Small intestine (tissue), 16 donors: ENCODE measurements at places on chromosomes 7 and 10.

- H3K27me3 ChIP-seq, result no peaks in the 10 kb centered on the region
- no peak overlapping the region for H3K4me3 ChIP-seq
- no peak for DNase-seq
Observed at GRCh38 chr10:33355274-33355673, 20.8 kb upstream of the NRP1 start.

DNA sequence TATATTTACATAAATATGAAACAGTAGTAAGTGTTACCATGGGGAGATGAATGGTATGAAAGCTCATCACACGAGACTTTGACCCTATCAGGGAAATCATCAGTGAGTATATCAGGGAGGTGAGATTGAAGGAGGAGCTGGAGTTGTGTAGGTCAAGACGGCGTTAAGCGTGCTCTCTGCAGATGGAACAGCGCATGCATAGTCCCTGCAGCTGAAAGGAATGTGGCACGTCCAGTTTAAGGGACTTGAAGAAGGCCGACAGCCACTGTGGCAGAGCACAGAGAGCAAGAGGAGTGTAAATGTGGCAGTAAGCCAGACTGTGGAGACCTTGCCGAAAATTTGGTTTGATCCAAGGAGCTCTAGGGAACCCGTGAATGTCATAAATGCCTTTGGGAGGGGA, 38.9 kb downstream of the POU6F2 start:
- no peaks in the 10 kb centered on the region for H3K27me3 ChIP-seq
- H3K27ac ChIP-seq, result no peak overlapping the region
- H3K36me3 ChIP-seq, result no peaks in the 10 kb centered on the region
- H3K4me1 ChIP-seq, result no peaks in the 10 kb centered on the region
- DNase-seq, result peak; percentile 2

GRCh38 chr10:13724484-13724883, 137.7 kb downstream of the PRPF18 start:
- H3K27me3 ChIP-seq, result no peaks in the 10 kb centered on the region
- no peaks in the 10 kb centered on the region for H3K4me1 ChIP-seq
- no peak overlapping the region for H3K27ac ChIP-seq
- no peak overlapping the region for H3K4me3 ChIP-seq

DNA sequence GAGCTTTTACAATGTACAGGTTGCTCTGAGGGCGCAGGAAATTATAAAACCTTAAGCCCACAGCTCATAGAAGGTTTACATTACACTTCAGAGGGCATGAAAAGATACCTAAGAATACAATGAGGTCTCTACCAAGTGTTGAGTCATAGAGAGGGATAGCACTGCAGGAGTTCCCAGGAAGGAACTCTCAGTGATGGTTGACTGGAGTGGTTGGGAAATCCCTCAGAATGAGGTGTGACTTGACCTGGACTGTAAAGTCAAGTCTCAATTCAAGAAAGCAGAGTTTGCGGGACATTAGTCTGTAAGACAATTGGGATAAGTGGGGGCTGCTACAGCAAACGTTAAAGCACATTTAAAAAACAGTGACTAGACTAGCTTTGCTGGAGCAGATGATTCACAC, 21.9 kb downstream of the TNKS2 start:
- H3K36me3 ChIP-seq, result peaks cover 23% of the 10 kb centered on the region
- H3K4me1 ChIP-seq, result no peaks in the 10 kb centered on the region
- no peaks in the 10 kb centered on the region for H3K27me3 ChIP-seq
- no peak for DNase-seq
- no peak overlapping the region for H3K27ac ChIP-seq
- no peak overlapping the region for H3K4me3 ChIP-seq

DNA sequence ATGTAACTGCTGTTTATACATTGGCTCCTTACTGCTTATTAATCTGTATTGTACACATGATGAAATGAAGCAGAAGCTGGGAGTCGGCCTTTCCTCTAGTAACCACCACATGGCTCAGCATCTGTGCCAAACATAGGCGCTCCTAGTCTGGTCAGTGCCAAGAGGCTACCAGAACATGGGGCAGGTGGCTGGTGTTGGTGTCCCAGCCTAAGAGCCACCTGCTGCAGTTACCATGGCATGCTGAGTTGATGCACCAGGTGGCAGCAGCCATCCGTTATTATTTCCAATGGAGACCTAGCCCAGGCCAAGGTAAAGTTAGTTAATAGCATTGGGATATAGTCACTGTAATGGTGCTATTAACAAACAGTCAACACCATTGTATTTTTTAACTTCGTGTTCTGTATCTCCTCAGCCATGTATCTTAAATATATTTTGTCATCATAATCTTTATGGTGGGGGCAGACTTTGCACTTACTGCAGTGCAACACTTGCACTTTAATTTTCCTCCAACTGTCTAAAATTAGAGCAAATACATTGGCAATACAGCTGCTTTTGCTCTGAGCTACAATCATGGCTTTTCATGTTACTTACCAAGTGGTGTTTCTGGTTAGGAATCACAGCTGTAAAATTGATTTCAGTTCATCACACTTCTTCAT, 33.1 kb downstream of the HBP1 start:
- no peaks in the 10 kb centered on the region for H3K4me1 ChIP-seq
- H3K36me3 ChIP-seq, result peaks cover 24% of the 10 kb centered on the region
- no peaks in the 10 kb centered on the region for H3K27me3 ChIP-seq
- DNase-seq, result peak; percentile 59

- H3K4me1 ChIP-seq, result no peaks in the 10 kb centered on the region
- no peak for DNase-seq
- H3K4me3 ChIP-seq, result no peak overlapping the region
- H3K27ac ChIP-seq, result no peak overlapping the region
- H3K36me3 ChIP-seq, result no peaks in the 10 kb centered on the region
Observed at GRCh38 chr7:131369354-131369753, 41.7 kb downstream of the MKLN1 start.

DNA sequence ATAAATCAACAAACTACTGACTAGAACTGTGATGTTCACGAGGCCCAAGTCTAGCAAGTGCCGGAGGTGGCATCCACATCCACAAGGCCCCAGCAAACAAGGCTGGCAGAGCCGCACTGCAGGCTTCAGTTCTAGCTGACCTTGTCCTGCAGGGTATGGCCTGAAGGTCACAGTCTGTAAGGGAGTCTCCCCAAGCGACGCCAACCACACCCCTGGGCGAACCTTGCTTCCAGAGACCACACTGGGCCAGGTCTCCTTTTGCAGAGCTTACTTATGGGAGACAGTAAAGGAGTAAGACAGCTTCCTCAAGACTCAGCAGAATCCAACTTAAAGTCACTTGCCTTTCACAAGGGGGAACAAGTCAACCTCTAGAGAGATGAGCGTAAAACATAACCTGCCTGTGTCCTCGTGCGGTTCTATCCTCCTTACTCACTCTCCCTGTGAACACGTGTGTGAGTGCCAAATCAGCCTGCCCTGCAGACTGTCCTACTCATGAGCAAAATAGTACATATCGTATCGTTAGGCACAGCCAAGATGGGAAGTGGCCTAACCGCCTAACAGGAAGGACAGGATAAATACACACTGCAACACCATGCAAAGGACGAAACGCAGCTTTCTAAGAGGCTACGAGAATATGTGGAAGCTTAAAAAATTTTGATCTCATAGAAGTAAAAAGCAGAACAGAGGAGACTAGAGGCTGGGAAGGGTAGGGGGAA, 22.7 kb downstream of the FAM53B start:
- no peaks in the 10 kb centered on the region for H3K27me3 ChIP-seq
- peaks cover 45% of the 10 kb centered on the region for H3K4me1 ChIP-seq
- peak overlapping the region; percentile 38 for H3K27ac ChIP-seq
- no peak for DNase-seq

DNA sequence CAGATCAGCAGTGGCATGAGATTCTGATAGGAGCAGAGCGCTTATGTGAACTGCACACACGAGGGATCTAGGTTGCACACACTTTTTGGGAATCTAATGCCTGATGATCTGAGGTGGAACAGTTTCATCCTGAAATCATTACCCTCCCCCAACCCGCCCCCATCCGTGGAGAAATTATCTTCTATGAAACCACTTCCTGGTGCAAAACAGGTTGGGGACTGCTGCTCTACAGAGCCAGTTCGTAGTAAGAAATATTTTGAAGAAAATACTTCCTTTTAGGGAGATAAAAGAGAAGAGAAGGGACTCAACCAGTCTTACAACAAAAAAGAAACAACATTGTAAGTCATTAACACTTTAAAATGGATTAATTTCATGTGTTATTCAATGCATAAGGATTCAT, 1308.2 kb downstream of the GATA3 start:
- H3K27ac ChIP-seq, result no peak overlapping the region
- no peak overlapping the region for H3K4me3 ChIP-seq
- H3K27me3 ChIP-seq, result no peaks in the 10 kb centered on the region
- no peak for DNase-seq
- H3K36me3 ChIP-seq, result no peaks in the 10 kb centered on the region

GRCh38 chr10:107589081-107589480, 424.6 kb upstream of the SORCS1 start:
- no peaks in the 10 kb centered on the region for H3K36me3 ChIP-seq
- DNase-seq, result no peak
- no peaks in the 10 kb centered on the region for H3K4me1 ChIP-seq
- no peak overlapping the region for H3K27ac ChIP-seq
- no peak overlapping the region for H3K4me3 ChIP-seq
- no peaks in the 10 kb centered on the region for H3K27me3 ChIP-seq

DNA sequence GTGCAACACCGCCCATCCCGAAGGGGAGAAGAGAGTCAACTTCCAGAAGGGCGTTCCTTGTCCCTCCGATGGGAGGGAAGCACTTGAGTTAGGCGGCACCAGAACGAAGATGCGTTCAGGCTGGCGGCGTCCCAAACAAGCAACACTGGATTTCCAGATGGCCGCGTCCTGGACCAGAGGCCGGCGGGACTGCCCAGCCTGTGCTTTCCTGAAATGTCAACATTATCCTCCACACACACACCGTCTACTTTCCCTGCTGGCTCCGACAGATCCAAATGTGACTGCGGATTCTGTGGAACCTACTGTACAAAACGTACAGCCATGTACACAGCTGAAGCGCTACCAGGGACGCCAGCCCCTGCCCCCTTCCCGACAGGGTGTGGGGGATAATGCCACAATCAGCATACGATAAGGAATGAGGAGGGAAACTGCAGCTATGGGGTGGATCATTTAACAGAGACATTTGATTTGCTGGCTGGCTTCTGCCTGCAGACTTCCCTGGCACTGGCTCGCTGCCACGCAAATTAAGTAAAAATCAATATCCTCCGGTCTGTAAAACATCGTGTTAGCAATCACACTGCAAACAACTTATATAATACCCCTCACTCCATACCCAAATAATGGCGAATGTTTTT, 82.1 kb downstream of the ZRANB1 start:
- H3K27me3 ChIP-seq, result no peaks in the 10 kb centered on the region
- DNase-seq, result peak; percentile 53
- peaks cover 2% of the 10 kb centered on the region for H3K36me3 ChIP-seq
- peaks cover 6% of the 10 kb centered on the region for H3K4me1 ChIP-seq
- no peak overlapping the region for H3K4me3 ChIP-seq

- H3K36me3 ChIP-seq, result peaks cover 8% of the 10 kb centered on the region
- DNase-seq, result no peak
- peaks cover 2% of the 10 kb centered on the region for H3K4me1 ChIP-seq
- H3K27ac ChIP-seq, result peak overlapping the region; percentile 99
- H3K27me3 ChIP-seq, result no peaks in the 10 kb centered on the region
Observed at GRCh38 chr10:68955355-68955831, 577 bp upstream of the DDX21 start.

GRCh38 chr7:1015196-1016121, 28.9 kb upstream of the GPR146 start:
- no peak for DNase-seq
- peaks cover 12% of the 10 kb centered on the region for H3K4me1 ChIP-seq
- no peaks in the 10 kb centered on the region for H3K27me3 ChIP-seq
- H3K36me3 ChIP-seq, result no peaks in the 10 kb centered on the region

- H3K4me1 ChIP-seq, result no peaks in the 10 kb centered on the region
- no peaks in the 10 kb centered on the region for H3K36me3 ChIP-seq
- no peak overlapping the region for H3K27ac ChIP-seq
- H3K4me3 ChIP-seq, result no peak overlapping the region
Observed at GRCh38 chr7:40763319-40764287, 628.8 kb downstream of the SUGCT start.

DNA sequence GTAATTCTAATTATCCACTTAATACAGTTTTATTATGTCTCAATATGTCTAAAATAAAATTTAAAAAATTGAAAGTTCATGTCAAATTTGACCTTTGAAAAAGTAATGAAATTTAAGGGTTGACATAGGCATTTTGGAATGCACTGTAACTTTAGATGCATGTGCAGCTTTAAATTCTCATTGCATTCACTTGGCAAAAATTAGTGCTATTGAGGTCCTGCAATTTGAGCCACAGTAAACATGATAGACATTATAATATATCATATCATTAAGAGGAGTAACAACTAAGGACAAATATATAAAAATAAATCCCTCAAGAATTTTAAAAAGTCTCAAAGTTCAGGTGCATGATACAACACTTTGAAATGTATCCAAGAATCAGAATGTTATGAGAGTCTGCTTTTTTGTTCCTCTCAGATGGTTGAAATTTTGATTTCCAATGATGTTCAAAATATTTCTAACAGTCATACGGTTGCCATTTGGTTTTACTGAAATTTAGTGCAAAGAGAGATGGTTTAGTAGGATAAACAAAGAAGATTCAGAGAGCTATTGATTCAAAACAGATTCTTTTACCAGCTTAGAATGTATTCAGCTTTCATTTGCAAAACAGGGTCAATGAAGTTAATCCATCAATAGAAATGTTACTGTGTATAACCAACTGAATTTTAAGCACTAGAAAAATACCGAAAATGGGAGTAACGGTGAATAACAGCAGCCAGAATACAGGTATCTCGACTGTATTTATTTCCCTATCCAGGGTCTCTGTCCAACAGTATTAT, 71.8 kb downstream of the SEMA3A start:
- H3K4me3 ChIP-seq, result no peak overlapping the region
- no peak for DNase-seq
- no peaks in the 10 kb centered on the region for H3K27me3 ChIP-seq
